Activated CD8-positive, alpha-beta T cell treated with anti-CD3 and anti-CD28 coated beads for 36 hours (primary cell): ENCODE measurements at places on chromosomes 5 and 9. TPM values are rescaled to one million over a fixed set of nuclear protein-coding genes. Genes with fewer than 3 reads are reported as not detected.

TMEM8B gene
- total RNA-seq: 4.3 TPM

- no peak for DNase-seq
These were observed 19.5 kb downstream of the PCDHGC5 start for GRCh38 chr5:141508440-141508797.

DNA sequence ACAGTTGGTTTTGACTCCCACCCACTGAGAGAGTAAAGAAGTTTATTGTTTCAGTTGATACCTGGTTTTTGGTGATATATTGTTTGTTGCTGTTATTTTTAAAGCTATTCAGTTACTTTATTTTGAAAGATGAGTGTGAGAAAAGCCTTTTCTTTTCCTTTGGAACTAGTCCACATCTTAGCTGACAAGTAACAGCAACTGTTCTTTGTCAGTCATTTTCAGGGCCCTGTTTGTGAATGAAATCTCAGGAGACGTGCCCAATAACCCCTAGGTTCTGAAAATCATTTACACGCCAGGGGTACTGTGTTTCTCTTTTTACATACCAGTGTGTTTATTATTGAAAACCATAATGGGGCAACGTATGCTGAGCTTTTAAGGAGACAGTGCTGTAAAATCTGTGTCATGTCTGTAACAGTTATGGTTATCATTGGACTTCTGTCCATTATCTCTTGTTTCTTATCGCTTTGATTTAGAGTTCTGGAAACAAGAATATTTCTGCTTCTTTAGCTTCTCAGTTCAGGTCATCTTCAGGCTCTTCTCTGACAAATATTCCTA, 75.0 kb downstream of the LIX1 start:
- no peak for DNase-seq

GRCh38 chr5:68708842-68709170, 385.0 kb upstream of the SLC30A5 start:
- no peak for DNase-seq

- peak; percentile 79 for DNase-seq
These were observed 16.5 kb downstream of the ASS1 start for GRCh38 chr9:130461218-130461630.

HSPB3 gene
- total RNA-seq: not detected

DNA sequence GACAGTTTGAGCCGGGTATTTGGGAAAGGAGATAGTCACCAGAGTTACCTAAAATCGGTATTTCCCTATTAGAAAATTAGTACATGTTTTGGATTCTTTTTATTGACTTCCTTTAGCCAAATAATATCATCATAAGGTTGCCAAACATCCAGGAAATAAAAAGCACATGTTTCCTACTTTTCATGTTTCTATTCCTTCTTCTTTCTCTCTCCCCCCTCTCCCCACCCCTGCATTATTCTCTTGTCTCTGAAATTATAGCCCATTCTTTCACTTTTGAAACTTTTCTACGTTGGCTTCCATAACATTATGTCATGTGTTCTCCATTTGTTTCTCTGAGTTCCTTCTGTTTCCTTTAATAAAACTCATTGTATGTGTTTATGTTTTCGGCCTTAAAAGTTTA, 161.9 kb downstream of the ALDH1A1 start:
- DNase-seq: no peak

OMD gene
- not detected for total RNA-seq

PRUNE2 gene
- 0.72 TPM for total RNA-seq

- DNase-seq: no peak
These were observed 49.1 kb upstream of the EXOC3 start for GRCh38 chr5:393846-394275.

- DNase-seq: no peak
These were observed 15.3 kb downstream of the STOM start for GRCh38 chr9:121354762-121355161.

SPATA31A3 gene
- not detected for total RNA-seq

GNE gene
- total RNA-seq: 11.6 TPM

DNA sequence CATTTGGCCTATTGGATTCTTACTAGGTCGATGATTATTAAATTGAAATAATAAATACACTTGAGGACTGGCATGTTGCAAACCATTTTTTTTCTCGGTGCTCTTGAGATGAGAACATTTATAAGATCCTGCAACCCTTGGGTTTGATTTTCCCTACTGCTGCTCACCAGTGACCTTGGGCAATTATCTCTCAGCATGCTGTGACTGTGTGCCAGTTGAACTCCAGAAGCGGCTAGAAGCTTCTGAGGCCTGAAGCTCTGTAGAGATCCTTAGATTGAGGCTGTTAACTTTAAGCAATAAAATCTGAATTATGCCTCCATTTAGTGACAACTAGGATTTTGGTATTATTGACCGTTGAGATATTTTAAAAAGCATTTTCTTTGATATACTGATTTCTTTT, 489.8 kb downstream of the MAT2B start:
- no peak for DNase-seq

SEMA6A gene
- not detected for total RNA-seq

PCDHB13 gene
- total RNA-seq: not detected

GRCh38 chr5:134455466-134455865, 43.8 kb upstream of the CDKN2AIPNL start:
- no peak for DNase-seq

DNA sequence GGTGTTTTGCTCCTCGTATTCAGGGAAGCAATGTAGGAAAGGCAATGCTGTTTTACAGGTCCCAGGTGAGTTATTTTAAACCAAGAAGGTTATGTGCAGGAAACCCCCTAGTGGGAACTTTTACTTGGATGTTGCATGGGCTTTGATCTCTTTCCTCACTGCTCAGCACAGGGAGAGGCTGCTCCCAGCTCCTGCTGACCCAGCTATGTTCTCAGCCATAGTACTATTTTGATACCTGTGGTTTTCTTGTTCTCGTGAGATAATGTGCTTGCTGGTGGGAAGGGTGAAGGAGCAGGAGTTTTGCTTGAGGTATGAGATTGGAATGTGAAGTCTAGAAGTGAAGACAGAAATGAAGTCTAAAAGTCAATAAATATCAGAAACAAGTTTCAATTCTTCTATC, 265.6 kb upstream of the FBXL7 start:
- DNase-seq: no peak

DNA sequence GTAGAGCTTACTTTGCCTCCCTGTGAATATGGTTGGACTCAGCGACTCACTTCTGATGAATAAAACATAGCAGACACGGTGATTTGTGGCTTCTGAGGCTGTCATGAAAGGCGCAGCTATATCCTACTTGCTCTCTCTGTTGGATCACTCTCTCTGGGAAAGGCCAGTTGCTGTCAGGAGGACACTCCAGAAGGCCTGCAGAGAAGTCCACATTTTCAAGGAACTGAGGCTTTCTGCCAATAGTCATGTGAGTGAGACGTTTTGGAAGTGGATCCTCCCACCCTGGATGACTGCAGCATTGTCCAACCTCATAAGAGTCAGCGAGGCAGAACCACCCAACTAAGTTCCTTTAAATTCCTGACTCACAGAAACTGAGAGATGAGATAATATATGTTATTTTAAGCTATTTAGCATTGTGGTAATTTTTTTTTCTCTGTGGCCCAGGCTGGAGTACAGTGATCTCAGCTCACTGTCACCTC, 156.0 kb upstream of the MAST4 start:
- peak; percentile 36 for DNase-seq

DNA sequence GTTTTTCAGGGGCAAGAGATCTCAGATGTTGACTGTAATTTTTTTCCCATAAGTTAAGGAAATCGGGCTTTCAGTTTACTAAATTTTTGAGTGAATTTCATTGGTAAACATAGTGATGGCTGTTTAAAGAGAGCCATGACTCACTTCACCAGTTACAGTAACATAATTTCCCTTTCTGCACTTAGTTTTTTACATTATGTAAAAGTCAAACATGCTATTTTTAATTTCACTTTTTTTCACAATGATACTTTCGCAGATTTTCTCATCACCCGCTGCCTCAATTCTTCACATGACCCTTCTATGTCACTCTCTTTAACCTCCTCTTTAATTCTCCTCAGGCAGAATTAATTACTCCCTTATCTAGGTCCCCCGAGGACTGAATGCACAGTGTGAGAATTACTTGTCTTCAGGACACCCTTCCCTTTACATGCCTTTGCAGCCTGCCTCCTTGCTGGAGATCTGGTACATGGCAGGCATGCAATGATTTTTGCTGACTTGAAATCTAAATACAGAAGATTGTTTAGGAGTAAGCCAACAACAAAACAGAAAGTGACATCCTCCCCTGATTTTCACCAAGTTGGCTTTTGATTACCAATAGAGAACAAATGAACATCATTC, 217.5 kb upstream of the S1PR3 start:
- DNase-seq: no peak

UNC5A gene
- not detected for total RNA-seq

GRCh38 chr9:131608493-131609037, 63.2 kb downstream of the PRRT1B start:
- DNase-seq: no peak

DNA sequence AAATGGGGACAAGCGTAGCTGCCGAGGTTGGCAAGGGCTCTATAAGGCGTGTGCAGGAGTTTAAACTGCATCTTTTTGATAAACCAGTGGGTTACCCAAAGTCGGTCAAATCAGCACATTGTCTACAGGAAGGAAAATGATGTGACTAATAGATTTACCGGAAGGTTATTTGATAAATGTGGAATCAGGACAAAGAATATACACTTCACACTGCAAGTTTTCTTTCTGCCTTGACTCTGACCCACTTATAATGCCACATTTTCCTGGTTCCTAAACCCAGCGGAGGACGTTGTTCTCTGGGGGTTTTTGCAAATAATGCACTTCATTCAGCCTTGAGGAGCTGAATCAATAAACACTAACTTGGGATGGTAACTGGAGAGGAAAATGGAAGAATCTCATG, 76.8 kb downstream of the TTLL11 start:
- no peak for DNase-seq

DNA sequence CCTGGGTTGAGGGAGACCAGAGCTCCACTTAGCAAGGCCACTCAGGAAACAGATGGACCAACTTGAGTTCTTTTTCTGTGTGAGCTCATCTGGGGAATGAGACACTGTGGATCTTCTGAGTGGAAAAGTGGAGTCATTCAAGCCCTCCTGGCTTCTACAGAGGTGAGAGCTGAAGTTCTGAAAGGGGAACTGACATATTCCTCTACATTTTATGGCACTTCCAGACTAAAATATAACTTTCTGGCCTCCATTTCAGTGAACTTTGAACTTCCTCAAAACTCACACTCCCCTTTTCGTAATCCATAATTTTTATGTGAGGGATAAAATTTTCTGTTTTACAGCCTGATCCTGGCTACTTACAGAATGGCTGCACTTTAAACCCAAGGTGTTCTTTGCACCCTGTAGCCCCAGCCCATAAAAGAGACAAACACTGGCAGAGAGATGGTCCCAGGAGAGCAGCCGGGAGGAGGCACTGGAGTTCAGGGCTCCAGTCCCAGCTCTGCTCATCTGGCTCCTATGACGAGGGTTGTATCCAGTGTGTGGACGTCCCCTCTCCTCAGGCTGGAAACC, 10.8 kb downstream of the SPAAR start:
- no peak for DNase-seq

CLPTM1L gene
- 51.4 TPM for total RNA-seq

ZNF462 gene
- not detected for total RNA-seq

DNA sequence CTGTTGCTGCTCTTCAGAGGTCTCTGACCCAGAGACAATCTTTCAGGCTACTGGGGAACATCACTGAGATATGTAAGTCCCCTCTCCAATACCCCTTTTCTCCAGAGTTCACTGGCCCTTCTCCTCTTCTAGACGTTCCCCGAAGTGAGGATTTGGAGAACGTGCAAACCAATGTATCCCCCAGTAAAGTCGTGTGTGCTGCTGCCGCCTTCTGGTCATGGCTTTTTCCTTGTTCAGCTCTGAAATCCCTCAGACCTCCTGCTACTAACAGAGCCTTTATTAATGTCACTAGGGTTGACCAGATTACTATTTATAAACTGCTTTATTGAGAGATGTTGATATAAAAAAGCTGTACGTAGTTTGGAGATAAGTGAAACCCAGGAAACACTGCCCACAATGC, 1028.6 kb downstream of the CDH9 start:
- DNase-seq: no peak

OR1J2 gene
- total RNA-seq: not detected

DNA sequence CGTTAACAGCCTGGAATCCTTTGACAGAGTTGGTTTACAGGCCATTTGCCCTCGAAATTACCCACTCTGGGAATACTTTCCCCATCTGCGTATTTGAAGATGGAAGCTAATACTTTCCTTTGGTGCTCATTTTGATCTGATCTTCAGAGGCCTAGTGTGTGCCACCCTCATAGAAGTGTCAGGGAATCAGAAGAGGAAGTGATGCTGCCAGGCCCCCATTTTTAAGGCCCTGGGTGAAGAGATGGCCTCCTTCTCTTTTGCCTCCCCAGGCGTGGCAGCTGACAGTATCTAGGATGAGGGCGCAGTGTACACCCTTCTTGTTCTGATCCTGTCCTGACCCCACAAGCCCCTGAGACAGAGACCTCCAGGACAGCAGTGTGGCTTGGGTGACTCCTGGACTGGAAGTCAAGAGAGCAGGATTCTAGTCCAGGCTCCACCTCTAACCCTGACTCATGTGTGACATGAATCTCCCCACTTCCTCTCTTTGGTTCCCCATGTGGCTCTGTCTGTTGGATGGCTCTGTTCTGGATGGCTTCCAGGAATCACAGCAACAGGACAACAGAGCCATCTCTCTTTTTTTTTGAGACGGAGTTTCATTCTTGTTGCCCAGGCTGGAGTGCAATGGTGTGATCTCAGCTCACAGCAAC, 27.8 kb downstream of the CSF1R start:
- no peak for DNase-seq

ADAMTS12 gene
- total RNA-seq: not detected

PRLR gene
- not detected for total RNA-seq

DNA sequence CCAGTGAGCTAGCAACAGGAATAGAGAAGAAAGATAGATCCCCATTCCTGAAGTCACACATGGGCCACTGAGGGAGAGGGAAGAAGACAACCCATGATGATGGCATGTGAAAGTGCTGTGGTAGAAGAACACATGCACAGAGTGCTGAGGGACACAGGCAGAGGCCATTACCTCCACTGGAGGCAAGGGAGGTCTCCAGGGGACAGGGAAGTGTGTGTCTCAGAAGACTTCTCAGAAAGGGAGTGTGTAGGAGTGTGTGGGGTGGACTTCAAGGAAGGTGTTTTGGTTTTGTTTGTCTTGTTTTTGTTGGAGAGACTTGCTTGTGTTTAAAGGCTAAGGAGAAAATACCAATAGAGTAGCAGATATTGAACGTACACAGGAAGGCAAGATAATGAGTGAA, 77.0 kb upstream of the SMARCA2 start:
- no peak for DNase-seq

DOK3 gene
- total RNA-seq: 7.4 TPM

DNA sequence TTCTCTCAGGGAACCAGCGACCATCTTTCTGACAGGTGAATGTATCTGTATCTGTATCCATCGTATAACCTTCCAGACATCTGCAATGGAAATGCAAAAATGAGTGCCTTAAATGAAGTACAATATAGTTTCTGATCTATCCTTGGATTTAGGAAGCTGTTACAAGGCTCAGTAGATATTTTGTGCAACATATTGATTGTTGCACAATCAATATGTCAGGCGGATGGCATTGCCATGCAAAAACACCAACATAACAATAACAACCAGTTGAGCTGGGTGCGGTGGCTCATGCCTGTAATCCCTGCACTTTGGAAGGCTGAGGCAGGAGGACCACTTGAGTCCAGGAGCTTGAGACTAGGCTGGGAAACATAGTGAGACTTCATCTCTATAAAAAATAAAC, 66.8 kb upstream of the TXNDC8 start:
- no peak for DNase-seq
